ENCODE measurements at places on chromosomes 7 and 10.
A peak's percentile ranks its signal among the peaks of the same experiment; 100 is the strongest.

GRCh38 chr7:142337054-142338001 lies 79.5 kb upstream of the PRSS58 start:
- DNase-seq, result peak; percentile 29

- no peak for DNase-seq
Measured at GRCh38 chr10:62839590-62839989, 23.4 kb upstream of the EGR2 start.

- DNase-seq, result no peak
Measured at GRCh38 chr10:93854975-93855374, 38.8 kb upstream of the SLC35G1 start.

DNA sequence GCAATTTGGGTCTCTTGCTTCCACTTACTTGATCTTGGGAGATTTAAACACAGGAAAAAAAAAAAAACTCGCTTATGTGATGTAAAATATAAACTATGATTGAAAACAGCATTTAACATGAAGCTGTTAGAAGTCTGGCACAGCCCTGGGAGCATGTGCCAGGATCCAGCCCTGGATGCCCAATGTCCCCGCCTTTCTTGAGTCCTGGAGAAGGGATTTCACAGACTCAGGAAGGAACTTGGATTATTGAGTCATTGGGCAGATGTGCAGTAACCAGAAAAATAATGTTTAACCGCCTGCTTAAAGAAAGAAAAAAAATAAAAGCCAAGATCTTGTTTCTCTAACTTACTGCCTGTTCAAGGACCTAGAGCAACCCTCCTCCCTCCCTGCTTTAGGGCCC lies 3.7 kb upstream of the JCAD start:
- DNase-seq, result no peak

DNA sequence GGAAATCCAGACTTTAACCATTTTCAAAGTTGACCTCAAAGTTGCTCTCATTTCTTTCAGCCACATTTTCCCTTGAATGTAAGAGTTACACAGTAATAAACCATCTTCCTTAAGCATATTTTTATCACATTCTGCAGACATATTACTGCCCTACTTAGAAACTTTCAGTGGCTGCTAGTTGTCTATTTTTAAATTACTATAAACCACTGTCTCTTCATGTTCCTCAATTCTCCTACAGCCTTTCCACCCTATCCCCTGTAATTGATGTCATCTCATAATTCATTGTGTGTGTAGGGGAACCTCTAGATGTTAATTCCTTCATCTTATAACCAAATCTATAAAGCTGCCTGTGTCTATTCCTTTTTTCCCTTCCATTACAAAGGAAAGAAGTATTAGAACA lies 78.1 kb upstream of the STRIP2 start:
- no peak for DNase-seq

- no peak for DNase-seq
Measured at GRCh38 chr7:55155351-55156117, 136.7 kb downstream of the EGFR start.

DNA sequence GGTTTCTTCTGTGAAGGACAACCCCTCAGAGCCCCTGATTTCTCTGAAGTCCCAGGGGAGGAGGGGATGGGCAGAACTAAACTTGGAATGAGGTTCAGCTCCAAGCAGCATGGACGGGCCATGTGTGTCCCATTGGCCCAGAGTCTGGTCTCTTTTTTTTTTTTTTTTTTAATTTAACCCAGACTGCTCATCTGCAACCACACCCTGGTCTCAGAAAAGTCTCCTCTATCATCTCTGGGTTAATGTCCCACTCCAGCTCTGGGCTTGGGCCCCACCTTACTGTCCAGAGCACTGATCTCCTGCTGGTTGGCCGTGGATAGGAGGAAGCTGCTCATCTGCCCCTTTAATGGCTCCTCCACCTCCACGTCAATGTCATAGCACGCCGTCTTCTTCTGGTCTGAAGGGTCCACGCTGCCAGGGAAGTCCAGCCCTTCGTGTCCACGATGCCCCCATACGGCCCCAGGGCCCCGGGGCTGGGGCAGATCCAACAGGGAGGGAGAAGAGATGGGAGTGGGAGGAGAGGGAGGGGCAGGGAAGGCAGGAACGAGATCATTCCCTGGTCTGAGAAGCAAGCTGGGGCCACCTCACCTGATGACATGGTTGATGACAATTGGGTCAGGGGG lies 7.7 kb downstream of the CHPF2 start:
- DNase-seq, result no peak

Data from CD4-positive, alpha-beta T cell treated with Interleukin-4 for 4 hours (primary cell).